Naive B cell (primary cell): ENCODE measurements at places on chromosomes 7 and 10. TPM values are rescaled to one million over a fixed set of nuclear protein-coding genes. Genes with fewer than 3 reads are reported as not detected.
A peak's percentile ranks its signal among the peaks of the same experiment; 100 is the strongest.

The MEIG1 gene
- polyA plus RNA-seq, result 1.2 TPM

The ANXA8 gene
- not detected for polyA plus RNA-seq

The AKR1B1 gene
- 142 TPM for polyA plus RNA-seq

The CYP26C1 gene
- not detected for polyA plus RNA-seq

The PRKCQ gene
- 0.08 TPM for polyA plus RNA-seq

DNA sequence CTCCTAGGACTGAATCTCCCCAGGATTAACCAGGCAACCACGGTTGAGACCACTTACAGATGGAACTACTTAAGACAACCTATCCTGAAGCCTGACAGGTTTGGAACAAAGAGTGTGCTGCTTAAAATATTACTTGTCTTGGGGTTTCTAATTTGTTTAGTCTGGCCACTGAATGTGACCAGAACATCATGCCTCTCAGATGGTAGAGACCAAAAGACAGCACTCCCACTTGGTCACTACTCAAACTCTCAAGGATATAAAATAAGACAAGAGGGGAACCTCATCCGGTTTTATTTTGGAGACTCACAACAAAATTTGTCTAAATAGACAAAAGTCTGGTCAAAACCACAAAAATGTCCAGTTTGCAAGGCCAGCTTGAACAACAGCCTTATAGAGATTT lies 15.3 kb downstream of the MRPL32 start:
- no peaks in the 10 kb centered on the region for H3K36me3 ChIP-seq
- no peak overlapping the region for H3K4me3 ChIP-seq
- no peak overlapping the region for H3K27ac ChIP-seq
- DNase-seq, result no peak
- H3K27me3 ChIP-seq, result no peaks in the 10 kb centered on the region

- no peak overlapping the region for H3K27ac ChIP-seq
- H3K27me3 ChIP-seq, result peaks cover 22% of the 10 kb centered on the region
- no peaks in the 10 kb centered on the region for H3K4me1 ChIP-seq
- H3K4me3 ChIP-seq, result no peak overlapping the region
Measured at GRCh38 chr10:127979566-127979965, 72.7 kb downstream of the PTPRE start.

DNA sequence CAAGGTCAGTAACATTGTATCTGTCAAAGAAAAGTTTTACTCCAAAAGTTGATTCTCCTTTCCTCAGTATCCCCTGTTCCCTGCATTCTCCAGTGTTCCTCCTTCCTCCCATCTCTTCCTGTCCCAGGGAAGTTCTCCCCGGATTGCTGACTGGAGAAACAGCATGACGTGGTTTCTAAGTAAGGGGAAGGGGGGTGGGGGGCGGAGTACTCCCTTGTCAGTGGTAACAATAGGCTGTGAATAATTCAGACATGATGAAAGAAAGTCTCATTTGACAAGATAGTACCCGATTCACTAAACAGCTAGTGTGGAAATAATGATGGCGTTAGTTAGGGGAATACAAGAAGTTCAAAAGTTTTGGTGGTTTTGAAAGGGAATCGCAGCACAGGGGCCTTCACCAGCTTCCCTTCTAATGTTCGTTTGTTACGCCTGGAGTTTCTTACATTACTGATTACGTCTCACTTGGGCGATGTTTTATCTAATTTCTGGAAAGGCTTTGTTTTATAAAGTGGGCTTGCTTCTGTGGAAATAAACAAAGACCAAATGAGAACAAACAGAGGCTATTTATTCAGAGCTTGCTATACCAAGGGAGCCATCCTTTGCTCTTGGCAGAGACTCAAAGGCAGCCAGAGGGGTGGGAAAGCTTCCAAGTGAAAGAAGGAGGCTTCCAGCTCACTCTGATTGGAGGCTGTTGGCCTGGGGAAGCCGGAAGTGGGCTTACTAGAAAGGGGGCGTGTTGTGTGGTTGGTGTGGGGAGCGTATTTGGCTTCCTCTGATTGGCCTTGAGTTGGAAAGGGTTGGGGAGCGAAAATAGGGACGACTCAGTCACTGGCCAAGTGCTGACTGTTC lies 453.7 kb downstream of the SDK1 start:
- no peaks in the 10 kb centered on the region for H3K27me3 ChIP-seq
- H3K27ac ChIP-seq, result peak overlapping the region; percentile 41
- H3K4me3 ChIP-seq, result no peak overlapping the region
- no peak for DNase-seq
- no peaks in the 10 kb centered on the region for H3K36me3 ChIP-seq

DNA sequence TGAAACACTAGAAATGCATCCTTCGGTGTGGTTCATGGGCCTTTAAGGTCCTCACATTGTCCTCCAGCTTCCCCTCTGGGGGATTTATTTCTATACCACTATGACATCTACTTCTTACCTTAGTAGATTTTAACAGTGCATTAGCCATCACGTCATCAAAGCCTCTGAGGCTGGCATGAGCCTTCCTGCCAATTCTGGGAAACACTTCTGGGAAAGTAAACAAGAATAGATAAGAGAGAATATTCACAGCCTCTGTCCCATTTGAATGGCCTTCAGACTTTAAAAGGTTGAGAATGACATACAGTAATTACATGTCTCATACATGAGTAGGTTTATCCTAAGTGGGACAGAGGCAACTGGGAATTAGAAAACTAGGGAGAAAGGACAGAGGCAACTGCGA lies 89.7 kb downstream of the AMPH start:
- DNase-seq, result no peak
- peaks cover 10% of the 10 kb centered on the region for H3K27me3 ChIP-seq
- H3K4me1 ChIP-seq, result no peaks in the 10 kb centered on the region
- H3K27ac ChIP-seq, result no peak overlapping the region
- H3K4me3 ChIP-seq, result no peak overlapping the region

DNA sequence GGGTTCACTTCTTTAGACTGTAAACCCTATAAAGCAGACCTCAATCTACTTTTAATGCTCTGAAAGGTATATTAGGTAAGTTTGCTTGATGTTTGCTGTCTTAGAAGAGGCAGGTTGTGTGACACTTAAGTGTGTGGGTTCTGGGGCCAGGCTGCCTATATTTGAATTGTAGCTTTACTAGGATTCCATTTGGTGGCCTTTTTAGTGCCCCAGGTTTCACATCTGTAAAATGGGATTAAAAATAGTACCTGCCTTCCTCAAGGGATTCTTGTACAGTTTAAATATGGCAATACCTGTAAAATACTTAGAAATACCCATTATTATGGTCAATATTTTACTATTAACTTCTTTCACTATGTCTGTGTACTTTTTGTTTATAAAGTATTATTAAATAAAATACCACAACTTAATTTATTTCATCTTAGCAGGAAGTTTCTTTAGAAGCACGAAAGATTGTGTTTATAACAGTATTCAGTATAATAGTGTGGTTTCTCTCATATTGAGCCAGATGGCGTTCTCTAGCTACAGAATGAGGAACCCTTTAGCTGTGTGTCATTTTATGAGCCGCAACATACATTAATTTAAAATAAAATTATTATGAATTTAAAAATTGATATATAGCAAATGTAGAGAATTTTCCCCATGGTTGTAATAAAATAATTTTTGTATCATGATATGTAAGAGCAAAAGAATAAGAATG lies 94.2 kb downstream of the CDK14 start:
- peak overlapping the region; percentile 22 for H3K27ac ChIP-seq
- no peaks in the 10 kb centered on the region for H3K27me3 ChIP-seq
- H3K4me1 ChIP-seq, result peaks cover 39% of the 10 kb centered on the region
- no peaks in the 10 kb centered on the region for H3K36me3 ChIP-seq
- no peak for DNase-seq

DNA sequence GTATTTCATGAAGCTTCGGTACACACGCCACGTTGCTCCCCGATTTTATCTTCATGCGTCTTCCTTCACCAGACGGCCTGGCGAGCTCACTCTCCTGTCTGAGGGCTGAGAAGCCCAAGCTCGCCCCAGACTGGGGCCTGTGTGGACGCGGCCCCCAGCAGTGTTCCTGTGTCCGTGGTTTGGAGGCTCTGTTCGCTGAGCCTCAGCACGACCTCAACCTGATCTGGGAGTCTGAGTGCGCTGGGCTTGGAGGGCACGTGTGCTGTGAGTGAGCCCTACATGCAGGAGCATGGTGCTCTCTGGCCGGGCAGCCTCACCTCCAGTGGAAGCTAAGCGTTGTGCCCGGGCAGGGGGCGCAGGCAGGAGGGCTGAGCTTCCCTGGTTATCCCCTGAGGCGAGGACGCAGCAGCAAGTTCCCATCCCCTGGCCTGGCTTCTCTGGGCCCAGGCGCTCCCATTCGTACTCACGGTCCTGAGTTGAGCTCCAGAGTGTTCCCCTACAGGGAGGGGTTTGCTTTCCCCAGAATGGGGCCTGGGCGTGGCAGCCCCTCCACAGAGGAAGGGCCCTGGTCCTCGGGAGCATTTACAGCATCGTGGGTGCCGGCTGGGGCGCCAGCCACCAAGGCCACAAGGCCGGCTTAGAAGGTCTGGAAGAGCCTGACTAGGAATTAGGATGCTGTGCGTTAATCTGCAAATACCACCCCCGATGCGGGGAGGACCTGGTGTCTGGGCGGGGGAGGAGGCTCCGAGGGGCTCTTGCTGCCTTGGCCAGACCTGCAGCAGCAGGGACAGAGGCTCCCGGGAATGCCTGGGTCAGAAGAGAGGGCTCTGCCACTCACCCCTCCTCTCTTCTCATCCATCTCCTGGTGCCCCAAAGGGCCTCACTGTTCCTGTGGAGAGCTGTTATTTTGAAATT lies 400.6 kb downstream of the DNAJB6 start:
- H3K27me3 ChIP-seq, result peaks cover 14% of the 10 kb centered on the region
- H3K4me1 ChIP-seq, result peaks cover 3% of the 10 kb centered on the region
- no peak for DNase-seq
- no peak overlapping the region for H3K27ac ChIP-seq
- H3K4me3 ChIP-seq, result no peak overlapping the region
- H3K36me3 ChIP-seq, result no peaks in the 10 kb centered on the region

DNA sequence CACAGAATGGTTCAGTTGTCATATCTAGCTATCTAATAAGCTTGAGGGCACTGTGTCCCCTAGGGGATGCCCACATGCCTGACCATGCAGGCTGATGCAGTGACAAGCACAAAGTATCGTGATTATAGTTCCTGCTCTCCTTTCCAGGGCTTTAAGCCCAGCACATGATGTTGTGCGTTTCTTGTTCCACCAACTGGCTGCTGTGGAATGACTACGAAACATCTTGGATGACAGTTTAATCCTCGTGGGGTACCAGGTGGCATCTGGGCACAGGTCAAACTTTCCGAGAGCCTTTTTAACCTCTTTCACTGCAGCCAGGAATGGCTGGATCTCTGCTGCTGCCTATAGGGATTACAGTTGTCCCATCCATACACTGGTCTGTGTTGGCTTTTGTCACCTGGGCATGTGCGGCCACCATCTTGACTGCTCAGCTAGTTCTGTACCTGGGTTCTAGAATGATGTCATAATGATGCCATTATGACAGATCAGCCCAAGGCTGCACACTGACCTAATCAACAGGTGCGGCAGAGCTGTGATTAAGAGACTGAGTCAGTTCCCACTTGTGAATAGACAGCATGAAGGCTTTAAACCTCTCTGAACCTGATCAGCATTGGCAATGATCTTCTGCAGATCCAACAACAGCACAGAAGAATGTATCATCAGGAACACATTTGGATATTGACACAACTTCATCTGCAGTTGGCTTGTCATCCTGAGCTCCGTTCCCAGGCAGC lies 144.1 kb downstream of the DLG5 start:
- no peak overlapping the region for H3K27ac ChIP-seq
- H3K4me3 ChIP-seq, result no peak overlapping the region
- peaks cover 6% of the 10 kb centered on the region for H3K27me3 ChIP-seq
- no peaks in the 10 kb centered on the region for H3K4me1 ChIP-seq

GRCh38 chr10:124211921-124212320 lies 118.5 kb upstream of the CHST15 start:
- DNase-seq, result no peak
- H3K27me3 ChIP-seq, result no peaks in the 10 kb centered on the region
- H3K27ac ChIP-seq, result no peak overlapping the region
- peaks cover 4% of the 10 kb centered on the region for H3K4me1 ChIP-seq
